Right lobe of liver (tissue), 6 donors: ENCODE measurements at places on chromosomes 16 and 17. TPM values are rescaled to one million over a fixed set of nuclear protein-coding genes. Genes with fewer than 3 reads are reported as not detected.

DNA sequence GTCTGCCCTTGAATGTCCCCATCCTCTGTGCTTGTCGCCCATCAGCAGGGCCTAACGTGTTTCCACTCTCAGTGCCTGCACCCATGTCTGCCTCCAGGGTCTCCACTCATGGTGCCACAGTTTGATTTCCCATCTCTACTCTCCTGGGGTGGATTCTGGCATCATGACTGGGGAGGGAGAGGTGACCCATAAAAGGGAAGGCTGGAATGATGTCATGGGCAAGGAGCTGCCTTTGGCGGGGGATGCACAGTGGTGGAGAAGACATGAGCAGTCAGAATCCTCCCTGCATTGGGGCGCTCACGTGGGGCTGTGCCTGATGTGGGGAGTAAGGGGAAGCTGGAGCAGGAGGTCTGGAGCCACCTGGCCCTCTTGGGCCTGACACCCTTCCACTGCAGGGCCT, 100.9 kb downstream of the USP22 start:
- DNase-seq = no peak

DNA sequence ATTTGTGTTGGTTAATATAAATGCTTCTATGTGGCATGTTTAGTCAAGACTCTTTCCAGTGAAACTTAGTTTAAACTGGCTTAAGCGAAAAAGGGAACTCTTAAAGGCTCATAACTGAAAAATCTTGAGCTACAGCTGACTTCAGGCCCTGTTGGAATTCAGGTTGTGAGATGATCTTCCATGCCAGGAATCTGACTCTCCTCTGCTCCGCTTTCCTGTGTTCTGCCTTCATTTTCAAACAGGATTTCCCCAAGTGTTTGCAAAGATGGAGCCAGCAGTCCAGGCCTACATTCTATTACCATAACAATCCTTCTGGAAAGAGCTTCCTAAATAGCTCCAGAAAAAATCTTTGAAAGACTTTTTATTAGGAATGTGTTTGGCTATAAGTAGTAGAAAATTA, 134.9 kb downstream of the NLK start:
- no peak for DNase-seq

DNA sequence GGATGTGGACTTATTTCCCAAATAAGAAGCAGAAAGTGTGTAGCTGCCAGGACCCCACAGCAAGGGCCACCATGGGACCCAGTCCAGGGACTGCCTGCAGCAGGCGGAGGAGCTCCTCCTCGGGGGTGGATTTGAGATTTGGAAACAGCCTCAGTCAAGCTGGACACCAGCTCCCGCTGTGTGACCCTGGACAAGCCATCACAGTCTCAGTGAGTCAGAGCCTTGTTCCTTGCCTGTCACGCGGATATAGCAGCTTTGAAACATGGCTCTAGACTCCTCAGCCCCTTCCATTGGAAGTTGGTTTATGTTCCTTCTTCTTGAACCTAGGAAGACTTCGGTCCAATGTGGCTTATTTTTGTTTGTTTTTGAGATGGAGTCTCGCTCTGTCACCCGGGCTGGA, 12.5 kb upstream of the DPEP1 start:
- DNase-seq = no peak

Gene LDHD
- 89.4 TPM for total RNA-seq

- no peak for DNase-seq
Observed at GRCh38 chr16:63050391-63050790, 1014.2 kb upstream of the CDH8 start.

Gene CLN3
- total RNA-seq = 16.5 TPM
